ENCODE measurements at places on chromosomes 2 and 18. TPM values are rescaled to one million over a fixed set of nuclear protein-coding genes. Genes with fewer than 3 reads are reported as not detected.

DNA sequence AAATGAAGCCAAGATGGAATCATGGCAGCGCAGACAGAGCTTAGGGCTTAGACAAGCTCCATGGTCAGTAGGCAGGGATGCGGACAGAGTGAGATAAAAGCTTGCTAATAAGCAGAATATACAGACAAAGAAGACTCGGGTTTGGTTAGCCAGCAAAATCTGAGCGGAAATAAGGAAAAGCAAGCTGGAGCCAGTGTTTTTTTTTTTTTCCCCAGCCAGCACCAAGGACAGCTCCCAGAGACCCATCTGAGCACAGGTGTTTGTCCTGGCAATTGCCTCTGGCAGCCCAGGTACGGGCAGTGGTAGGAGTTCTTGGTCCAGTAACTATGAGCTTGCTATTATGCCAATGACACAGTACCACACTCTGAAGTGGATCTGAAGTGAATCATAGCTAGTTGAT, 187.6 kb downstream of the ADCYAP1 start:
- no peaks in the 10 kb centered on the region for H3K27me3 ChIP-seq
- no peak overlapping the region for H3K27ac ChIP-seq
- H3K4me1 ChIP-seq = no peaks in the 10 kb centered on the region
- no peak overlapping the region for H3K4me3 ChIP-seq

Gene RPRM
- not detected for total RNA-seq

DNA sequence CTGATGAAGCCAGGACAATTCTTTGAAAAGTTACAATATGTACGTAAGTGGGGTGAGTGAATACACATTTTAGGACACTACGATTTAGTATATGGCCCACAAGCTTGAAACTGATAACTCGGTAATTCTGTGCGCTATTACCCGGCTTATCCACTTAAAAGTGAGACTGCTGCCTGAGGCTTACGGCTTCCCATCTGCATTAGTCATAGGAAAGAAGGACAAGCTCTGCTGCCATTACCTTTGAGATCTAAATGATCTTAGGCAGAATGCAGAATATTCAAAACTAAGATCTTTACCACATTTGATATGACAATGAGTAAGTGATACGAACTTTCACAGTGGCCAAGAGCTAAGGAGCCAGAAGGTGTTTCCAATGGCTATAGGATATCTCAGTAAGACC, 133.3 kb downstream of the GAREM1 start:
- H3K4me1 ChIP-seq = no peaks in the 10 kb centered on the region
- H3K27ac ChIP-seq = no peak overlapping the region
- H3K27me3 ChIP-seq = no peaks in the 10 kb centered on the region

Gene TWIST2
- 33.0 TPM for total RNA-seq

DNA sequence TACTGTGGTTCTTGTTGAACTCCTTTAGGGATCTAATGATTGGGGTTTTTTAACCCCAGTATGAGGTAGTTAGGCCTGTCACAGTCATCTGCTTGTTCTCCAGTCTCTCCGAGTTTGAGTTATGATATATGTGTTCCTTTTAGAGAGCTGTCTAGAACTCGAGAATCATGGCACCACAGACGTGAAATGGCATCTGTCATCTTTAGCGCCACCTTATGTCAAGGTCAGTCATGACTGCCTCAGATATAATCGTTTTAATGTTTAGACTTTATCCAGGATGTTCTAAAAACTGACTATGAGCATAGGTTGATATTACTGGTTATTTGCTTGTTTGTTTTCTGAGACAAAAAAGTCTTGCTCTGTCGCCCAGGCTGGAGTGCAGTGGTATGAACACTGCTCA, 112.2 kb downstream of the CEP192 start:
- peaks cover 19% of the 10 kb centered on the region for H3K36me3 ChIP-seq
- H3K4me1 ChIP-seq = no peaks in the 10 kb centered on the region
- no peaks in the 10 kb centered on the region for H3K27me3 ChIP-seq
- no peak overlapping the region for H3K4me3 ChIP-seq
- DNase-seq = no peak
